ENCODE measurements at places on chromosomes 16 and 17.

- DNase-seq = no peak
Observed at GRCh38 chr16:89010210-89010925, 33.4 kb upstream of the CBFA2T3 start.

DNA sequence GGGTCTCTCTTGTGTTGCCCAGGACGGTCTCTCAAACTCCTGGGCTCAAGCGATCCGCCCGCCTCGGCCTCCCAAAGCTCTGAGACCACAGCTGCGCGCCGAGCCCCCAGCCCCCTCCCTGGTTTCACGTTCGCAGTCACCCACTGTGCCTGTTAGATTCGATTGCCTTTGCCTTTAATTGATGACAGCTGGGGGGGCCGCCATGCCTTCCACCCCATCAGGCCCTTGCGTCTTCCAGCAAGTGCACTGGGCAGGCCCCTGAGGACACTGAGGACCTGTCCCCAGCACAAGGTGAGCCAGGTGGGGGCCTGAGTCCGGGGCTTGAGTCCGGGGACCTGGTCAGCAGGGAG, 3.3 kb downstream of the IGFALS start:
- DNase-seq = no peak

DNA sequence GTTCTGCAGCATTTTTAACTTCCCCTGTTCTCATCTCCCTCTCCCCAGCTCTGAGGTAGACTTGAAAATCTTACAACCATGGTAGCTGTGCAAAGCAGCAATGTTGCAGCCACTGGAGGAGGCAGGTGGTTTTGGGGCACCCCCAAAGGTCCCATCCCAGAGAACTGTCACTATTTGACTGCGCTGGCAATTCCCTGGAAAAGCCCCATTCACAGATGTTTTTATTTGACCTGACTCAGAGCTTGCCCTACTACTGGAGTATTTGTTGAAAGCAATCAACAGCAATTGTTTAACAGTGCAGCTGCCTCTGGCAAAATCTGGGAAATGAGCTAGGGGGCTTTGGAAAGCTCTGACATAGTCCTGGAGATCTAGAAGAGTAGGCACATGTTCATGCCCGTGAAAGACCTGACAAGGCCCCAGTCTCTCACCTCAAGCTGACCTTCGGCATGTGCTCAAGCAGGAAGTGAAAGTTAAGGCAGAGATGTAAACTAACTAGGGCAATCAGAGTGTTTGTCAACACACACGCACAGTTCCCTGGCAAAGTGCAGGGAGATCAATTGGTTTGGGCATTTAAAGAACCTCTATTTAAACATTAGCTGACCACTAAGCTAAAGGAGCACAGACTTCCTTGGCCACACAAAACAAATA, 19.7 kb upstream of the PIK3R5 start:
- DNase-seq = no peak

GRCh38 chr17:9772658-9773057, 18.7 kb downstream of the DHRS7C start:
- no peak for DNase-seq

DNA sequence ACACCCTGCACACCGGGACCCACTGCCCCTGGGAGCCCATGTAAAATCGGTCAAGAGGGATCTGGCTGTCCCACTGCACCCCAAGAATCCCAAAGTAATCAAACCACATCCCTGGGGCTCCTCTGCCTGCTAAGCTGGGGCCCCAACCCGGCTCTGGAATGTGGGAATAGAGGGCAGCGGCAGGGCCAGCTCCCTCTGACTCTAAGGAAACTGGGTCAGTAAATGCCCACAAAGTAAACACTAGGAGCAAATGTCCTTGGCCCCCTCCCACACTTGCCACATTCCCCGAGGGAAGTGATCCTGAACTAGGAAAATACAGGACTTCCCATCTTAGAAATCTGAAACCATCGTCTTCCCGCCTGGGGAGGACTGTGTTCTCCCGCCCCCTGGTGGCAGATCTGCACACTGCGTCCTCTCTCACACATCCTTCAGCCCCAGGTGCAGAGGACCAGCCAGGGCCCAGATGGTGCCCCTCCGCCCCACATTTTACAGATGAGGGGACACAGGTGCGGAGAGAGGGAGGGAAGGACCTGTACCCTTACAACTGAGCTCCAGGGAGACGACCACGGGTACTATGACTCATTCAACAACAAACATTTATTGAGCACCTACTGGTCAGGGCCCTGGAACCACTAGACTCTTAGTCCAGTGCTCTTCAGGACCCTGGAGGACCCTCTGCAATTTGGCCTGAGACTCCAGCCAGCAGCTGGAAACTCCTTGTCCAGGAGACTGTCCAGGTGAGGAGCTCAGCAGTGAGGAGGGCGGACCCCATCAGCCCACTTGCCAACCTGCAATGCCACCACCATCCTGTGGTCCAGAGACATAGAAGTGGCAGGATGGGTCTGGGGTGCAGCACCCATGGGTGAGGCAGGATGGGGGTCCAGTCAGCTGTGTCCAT, 10.1 kb downstream of the P3H4 start:
- DNase-seq = peak; percentile 61

DNA sequence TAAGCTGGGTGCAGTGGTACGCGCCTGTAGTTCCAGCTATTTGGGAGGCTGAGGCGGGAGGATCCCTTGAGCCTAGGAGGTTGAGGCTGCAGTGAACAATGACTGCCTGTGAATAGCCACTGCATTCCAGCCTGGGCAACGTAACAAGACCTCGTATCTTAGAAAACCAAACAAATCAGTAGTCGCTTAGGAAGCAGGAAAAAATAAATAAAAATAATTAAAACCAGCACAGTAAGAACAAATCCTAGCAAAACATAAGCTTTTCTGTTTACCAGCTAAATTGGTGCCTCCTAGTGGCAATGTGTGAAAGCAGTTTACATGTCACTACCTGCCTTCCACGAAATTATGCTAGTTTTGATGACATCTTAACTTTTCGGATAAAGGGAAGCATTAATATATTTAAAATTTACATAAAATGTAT, 1.3 kb downstream of the ARMC5 start:
- DNase-seq = peak; percentile 78

GRCh38 chr17:80036715-80037477, 454 bp downstream of the CCDC40 start:
- peak; percentile 5 for DNase-seq

DNA sequence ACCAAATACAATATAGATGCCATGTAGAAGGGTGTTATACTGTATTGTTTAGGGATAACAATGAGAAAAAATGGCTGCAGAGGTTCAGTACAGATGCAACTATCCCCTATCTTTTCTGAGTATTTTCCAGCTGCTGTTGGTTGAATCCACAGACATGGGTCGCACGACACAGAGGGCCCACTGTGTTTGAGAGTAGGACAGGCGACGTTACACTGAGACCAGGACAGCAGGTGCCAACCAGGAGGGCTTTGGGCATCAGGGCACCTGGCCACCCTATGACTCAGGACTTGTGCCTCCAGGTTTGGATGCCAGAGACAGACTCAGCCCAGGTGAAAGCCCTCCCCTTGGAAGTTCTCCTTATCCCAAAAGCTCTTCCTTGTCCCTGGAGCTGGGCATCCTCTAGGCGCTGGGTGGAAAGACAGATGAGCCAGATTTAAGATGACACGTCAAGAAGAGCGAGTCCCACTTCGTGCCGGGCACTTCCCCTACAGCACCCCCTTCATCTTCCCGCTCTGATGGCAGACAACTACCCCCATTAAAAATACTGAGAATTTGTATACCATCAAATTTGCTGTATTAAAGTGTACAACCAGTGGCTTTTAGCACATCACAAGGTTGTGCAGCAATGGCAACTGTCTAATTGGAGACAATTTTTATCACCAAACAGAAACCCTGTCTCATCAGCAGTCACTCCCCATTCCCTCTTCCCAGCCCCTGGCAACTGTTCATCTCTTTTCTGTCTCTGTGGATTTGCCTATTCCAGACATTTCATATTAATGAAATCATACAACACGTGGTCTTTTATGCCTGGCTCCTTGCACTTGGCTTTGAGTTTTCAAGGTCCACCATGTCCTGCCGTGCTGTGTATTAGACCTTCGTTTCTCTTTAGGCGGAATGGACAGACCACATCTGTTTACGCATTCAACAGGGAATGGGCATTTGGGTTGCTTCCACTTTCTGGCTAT, 30.6 kb downstream of the TNFRSF13B start:
- no peak for DNase-seq

GRCh38 chr16:61897657-61898056, 138.6 kb downstream of the CDH8 start:
- DNase-seq = no peak

DNA sequence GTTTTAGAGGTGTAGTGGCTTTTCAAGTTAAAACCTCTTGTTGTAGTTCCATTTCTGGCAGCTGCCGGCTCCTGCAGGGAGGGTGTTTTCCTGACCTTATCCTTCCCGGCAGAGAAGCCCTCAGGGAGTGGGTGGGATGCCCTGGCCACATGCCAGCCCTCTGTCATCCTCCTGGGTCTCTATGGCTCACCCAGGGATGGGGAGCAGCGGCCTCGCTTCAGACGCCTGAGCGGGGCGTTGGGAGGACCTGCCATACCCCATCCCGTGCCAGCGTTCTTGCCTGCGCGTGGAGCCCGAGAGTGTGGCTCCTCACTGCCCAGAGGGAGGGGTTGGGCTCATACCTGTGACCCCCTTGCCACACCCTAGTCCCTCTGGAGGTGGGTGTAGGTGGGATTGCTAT, 11.9 kb downstream of the KCNJ12 start:
- no peak for DNase-seq

DNA sequence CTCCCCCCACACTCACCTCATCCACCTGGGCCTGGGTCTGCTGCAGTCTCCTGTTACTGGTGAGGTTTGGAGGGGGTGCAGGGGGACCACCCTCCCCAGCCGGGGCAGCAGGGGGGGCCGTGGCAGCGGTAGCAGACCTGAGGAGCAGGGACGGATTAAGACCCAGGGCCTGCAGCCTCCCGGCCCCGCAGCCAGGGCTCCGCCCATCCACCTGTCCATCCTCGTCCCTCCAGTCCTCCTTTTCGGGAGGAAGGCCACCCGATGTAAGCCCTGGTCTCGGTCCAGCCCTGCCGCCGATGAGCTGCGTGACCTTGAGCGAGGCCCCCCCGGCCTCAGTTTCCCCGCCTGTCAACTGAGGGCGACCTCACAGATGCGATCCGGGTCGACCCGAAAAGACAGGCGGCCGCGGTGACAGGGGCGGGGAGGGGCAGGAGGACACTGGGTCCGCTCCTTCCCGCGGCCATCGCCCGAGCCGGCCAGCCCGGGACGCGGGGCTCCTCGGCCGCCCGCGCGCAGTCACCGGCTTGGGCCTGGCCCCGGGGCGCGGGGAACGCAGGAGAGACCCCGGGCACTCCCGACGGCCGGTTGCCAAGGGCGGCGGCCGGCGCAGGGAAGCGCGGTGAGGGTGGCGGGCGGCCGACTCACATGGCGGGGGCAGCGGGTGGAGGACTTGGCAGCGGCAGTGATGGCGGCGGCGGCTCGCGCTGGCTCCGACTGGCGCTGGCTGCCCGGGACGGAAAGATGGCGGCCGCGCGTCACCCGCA, at the start of gene VAMP2:
Gene VAMP2, minus strand, starts transcription at position 716 of the 764 bp plus-strand sequence. Its CDS starts 69 bp downstream, at position 647.
- peak; percentile 68 for DNase-seq

GRCh38 chr16:79638386-79638785, 37.8 kb upstream of the MAF start:
- DNase-seq = no peak

- DNase-seq = no peak
Observed at GRCh38 chr17:76336756-76337412, 16.8 kb downstream of the PRPSAP1 start.

GRCh38 chr17:70314506-70314905, 145.2 kb downstream of the KCNJ2 start:
- no peak for DNase-seq

DNA sequence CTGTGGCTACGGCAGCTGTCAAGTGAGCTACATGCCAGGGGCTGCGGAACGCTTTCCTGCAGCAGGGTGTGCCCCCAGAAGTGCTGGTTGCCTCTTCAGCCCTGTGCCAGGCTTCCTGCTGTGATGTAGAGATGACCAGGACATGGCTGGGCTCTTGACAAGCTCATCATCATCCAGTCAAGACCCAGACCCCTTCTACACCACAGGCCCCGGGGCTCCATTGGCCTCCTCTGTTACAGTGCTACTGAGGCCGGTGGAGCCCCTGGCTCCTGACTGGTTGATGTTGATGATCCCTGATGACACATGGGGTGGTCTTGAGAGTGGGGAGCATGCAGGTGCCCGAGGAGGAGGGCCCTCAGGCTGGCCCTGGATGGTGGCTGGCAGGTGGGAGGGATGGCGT, 50.1 kb downstream of the B9D1 start:
- no peak for DNase-seq

GRCh38 chr17:614653-615546, 99.7 kb downstream of the VPS53 start:
- DNase-seq = peak; percentile 78

DNA sequence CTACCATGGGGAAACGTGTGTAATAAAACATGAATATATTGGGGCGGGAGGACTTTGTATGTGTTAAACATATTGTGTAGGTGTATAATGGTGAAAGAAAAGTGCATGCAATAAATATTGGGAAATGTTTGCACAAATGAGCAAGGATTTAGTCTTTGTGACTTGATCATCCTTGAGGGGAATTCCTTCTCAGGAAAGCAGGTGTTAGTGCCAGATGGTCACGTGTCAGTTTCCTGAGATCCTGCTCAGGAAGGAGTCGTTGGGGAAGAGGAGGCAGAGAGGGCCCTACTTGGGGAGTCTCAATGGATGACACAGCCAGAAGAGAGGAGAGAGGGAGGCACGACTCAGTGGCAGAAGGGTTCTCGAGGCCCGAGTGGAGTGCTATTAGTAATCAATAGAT, 53.2 kb downstream of the MSI2 start:
- DNase-seq = no peak

DNA sequence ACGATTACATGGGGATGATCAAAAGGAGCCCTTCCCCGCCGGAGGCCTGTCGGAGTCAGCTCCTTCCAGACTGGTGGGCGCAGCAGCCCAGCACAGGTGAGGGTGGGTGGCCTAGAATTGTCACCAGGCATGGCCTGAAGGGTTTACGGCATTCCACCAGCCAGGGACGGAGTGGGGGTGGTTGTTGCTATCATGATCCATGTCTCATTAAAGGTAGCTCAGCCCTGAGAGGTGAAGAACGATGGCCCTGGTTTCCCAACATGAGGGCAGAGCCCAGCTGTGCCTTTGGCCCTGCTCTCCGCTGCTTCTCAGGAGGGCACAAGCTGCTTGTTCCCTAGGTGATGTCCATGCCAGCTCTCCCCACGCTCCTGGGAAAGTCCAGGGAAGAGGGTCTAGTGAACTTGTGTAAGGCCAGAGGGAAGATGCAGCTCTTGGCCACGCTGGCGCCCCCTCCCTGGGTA, 14.2 kb downstream of the IRF8 start:
- DNase-seq = no peak

GRCh38 chr17:17553217-17554195, 38.0 kb downstream of the PEMT start:
- DNase-seq = no peak

DNA sequence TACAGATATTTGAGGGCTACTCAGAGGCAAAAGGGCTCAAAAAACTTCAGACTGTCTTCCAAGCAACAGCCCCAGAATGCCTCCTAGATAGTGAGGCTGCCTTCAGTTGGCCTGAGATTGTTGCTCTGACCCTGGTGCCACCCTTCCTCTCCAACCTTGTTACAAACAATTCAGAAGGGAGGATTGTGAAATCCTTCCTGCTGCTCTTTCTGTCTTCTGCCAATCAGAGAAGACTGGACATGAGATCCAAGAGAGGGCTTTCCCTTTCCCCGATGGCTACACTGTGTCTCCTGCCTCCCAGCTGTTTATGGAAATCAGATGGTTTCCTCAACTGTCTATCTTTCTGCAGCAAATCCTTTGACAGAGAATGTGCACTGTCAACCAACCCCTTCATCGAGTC, 419.9 kb downstream of the CDH13 start:
- DNase-seq = no peak

Data from HFFc6 (cell line).